Activated T-cell treated with anti-CD3 and anti-CD28 coated beads for 1 hour (primary cell): ENCODE measurements at places on chromosomes 5 and 9.

- DNase-seq = no peak
Observed at GRCh38 chr5:159642379-159642778, 273.9 kb upstream of the ADRA1B start.

DNA sequence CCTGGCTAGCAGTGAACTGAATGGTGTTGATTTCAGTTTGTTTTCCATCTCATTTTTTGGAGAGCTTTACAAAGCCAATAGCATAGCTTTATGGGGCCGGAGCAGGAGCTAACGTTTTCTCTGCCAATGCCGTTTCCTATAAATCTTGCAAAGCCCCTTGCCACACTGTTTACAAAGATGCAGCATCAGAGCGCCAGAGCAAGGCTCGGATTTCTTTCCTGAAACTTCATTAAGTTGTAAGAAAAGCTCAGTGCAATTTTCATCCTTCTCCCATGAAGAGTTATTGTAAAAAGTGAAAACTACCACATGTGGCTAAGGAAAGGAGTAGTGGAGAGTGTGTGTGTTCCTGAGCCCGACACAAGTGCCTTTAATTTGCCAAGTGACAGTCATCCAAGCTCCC, 178.2 kb upstream of the GDNF start:
- no peak for DNase-seq

DNA sequence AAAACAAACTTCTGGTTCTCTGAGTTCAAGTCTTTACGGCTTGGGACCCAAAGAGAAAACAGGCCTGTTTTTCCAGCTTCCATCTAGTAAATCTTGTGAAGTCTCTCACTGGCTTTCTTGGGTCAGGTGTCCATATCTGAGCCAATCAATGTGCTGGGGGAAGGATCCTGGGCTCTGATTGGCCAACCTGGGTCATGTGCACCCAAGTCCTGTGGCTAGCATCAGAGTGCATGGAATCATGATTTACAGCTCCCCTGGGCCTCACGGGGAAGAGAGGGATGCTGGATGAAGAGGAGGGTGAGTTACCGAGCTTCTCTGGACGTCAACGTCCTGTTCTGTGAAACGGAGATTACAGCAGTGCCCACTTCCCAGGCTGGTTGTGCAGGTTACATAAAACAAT, 19.4 kb downstream of the CXCL14 start:
- no peak for DNase-seq

DNA sequence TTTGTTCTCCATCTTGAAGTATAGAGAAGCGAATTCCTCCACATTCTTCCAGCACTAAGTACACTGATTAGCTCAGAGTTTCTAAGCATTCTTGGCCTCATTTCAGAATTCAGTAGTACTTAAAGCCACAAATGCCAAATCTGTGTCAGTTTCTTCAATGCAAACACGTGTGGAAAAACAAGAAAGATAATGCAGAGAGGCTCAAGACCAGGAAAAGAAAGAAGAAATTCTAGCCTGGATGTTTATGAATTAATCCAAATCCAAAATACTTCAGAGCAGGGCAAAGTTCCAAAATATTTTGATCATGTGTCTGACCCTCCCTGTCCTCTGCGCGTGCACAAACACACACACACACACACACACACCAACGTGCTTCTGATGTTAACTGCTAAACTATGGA, 457.6 kb downstream of the SLCO4C1 start:
- no peak for DNase-seq

GRCh38 chr5:100846772-100847171, 56.3 kb downstream of the ST8SIA4 start:
- DNase-seq = no peak

- no peak for DNase-seq
Observed at GRCh38 chr5:149447373-149448367, 68.6 kb upstream of the IL17B start.

- no peak for DNase-seq
Observed at GRCh38 chr5:142823126-142823525, 52.9 kb downstream of the ARHGAP26 start.

DNA sequence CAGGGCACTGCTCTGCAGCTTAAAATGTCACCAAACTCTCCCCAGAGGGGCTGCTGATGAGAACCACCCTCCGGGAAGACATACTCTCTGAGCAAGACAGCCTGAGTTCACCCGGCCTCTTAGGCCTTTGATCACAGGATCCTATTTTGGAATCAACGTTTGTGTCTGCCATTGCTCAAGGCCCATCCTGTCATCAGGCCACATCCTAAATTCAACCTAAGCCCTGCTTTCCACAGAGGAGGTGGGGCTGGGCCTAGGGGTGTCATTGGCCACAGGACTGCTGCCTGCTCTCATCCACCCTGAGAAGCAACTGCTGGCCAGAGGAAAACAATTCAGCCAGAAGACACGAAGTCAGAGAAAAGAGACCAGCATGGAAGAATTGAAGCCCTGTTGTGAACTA, 351.1 kb upstream of the IRX2 start:
- DNase-seq = no peak

DNA sequence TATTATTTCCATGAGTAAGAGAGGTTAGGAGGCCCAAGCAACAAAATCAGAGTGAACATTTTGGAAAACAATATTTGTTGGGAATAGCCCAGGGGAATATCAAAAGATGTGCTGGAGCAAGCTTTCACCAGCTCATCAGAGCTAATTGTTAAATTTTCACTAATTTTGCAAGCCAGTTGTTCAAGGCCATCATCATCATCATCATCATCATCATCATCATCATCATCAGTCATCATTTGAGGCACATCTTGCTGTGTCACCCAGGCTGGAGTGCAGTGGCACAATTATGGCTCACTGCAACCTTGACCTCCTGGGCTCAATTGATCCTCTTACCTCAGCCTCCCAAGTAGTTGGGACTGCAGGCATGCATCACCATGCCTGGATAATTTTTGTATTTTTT, 350.5 kb upstream of the MEF2C start:
- DNase-seq = no peak

DNA sequence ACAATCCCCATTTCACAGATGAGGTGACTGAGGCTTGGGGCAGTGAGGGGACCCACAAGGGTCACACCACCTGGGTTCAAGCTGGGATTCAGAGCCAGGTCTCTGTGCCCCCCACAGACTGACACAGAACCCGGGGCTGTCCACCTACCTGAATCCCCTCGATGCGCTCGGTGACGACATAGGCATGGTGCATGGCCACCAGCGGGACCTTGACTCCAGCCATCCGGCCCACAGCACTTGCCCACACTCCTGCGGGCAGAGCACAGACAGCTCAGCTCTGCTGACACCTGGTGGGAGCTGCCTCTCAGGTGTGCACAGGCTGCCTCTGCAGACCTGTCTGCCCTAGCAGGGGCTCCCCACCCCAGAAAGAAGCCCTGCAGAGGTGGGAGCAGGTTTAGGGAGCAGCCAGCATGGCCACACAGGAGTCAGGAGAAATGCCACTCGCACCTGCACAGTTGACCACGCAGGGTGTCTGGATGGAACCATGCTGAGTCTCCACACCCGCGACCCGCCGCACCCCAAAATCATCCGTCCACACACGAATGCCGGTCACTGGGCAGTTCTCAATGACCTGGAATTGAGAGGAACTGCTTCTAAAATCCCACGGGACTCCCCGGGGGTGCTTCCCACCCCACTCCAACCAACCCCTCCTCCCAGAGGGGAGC, 8.4 kb downstream of the SARDH start:
- no peak for DNase-seq

GRCh38 chr5:160092514-160092913, 26.7 kb downstream of the PWWP2A start:
- no peak for DNase-seq

GRCh38 chr9:89277454-89277853, 33.5 kb upstream of the CKS2 start:
- DNase-seq = no peak

GRCh38 chr5:160151017-160151416, 31.8 kb upstream of the PWWP2A start:
- no peak for DNase-seq

DNA sequence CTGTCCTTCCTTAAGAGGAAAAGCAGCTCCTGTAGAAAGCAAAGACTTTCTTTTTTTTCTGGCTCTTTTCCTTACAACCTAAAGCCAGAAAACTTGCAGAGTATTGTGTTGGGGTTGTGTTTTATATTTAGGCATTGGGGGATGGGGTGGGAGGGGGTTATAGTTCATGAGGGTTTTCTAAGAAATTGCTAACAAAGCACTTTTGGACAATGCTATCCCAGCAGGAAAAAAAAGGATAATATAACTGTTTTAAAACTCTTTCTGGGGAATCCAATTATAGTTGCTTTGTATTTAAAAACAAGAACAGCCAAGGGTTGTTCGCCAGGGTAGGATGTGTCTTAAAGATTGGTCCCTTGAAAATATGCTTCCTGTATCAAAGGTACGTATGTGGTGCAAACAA, 42.3 kb downstream of the NR4A3 start:
- no peak for DNase-seq
